ENCODE measurements at places on chromosomes 5 and 9.

- DNase-seq, result no peak
Measured at GRCh38 chr5:82160948-82161347, 117.2 kb downstream of the RPS23 start.

DNA sequence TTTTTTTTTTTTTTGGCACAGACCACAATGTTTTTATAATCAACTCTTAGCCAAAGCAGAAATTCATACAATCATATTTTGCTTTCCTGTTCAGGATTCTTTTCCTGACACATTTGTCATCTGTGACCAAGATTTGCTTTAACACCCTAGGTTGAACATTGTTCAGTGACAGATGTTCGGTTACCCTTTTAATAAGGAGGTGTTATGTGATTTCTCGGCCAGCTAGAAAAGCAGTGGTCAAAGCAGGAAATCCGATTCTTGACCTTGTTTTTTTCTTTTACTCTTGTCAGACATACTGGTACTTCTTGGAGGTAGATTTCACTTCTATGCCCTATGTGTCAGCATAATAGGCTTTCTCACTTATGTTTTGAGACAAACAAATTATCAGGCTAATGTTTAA, 335.3 kb upstream of the ACTBL2 start:
- no peak for DNase-seq

DNA sequence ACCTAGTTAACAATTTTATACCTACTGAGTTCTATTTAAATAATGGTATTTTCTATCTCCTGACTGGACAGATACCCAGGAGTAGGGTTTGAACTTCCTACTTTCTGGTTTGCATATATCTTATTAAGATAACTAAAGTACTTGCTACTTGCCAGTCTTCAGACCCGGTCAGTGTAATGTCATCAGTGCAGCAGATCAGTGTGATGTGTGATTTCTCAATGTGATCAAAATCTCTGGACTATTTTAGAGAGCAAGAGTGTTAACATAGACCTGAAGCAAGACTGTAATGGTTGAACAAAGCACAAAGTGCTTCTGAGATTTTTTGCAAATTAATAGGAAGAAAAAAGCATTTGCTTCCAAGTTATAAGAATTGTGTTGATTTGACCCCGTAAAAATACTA, 6.8 kb downstream of the TMEM38B start:
- DNase-seq, result no peak

GRCh38 chr5:96584712-96585111, 77.5 kb upstream of the CAST start:
- no peak for DNase-seq

GRCh38 chr5:74373076-74373475, 267.5 kb downstream of the ENC1 start:
- DNase-seq, result peak; percentile 27

- no peak for DNase-seq
Measured at GRCh38 chr5:129904102-129904666, at the start of gene CHSY3. CHSY3 (plus strand) TSS chr5:129904465.

DNA sequence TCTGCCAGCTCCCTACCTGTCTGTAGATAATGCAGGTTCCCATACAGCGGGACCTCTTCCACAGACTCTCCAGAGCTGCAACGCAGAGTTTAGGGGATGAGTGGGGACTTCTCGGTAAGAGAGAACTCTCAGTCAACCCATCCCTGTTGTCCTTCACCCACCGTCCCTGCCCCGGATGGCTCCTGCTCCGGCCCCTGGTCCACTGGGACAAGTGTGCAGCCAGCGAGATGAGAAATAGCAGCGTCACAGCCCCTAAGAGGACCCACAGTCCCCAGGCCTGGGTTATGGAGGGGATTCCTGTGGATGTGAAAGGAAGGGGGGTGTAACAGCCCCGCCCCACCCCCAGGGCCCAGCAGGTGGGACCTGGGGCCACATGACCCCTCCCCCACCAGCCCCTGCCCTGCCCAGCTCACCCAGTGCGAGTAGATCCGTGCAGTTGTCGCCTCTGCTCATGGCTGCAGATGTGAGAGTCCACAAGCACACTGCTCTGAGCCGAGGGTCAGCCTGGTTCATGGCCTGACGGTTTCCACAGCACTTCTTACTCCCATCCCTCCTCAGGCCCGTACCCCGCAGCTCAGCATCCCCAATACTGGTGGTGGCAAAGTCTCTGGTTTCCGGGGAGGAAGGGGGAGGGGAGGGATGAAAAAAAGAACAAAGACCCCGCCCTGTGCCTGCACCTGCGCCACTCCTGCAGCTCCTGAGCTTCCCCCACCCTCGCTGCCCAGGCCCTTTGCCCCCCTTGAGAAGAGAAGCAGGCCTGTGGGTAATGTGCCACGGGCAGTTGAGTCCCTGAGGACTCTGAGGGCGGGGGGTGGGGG, at the start of gene SIT1:
Gene SIT1 (minus strand): TSS at position 591 of the 818 bp plus-strand sequence. CDS start 78 bp downstream, at position 513.
- no peak for DNase-seq

Measured in NCI-H187 (cell line).